Ascending aorta (tissue), 2 donors: ENCODE measurements at places on chromosomes 5 and 9. TPM values are rescaled to one million over a fixed set of nuclear protein-coding genes. Genes with fewer than 3 reads are reported as not detected.

GRCh38 chr9:92384375-92384774 is 20.0 kb downstream of the OGN start:
- DNase-seq = no peak
- peak overlapping the region; percentile 83 for H3K27ac ChIP-seq
- H3K36me3 ChIP-seq = peaks cover 9% of the 10 kb centered on the region
- no peak overlapping the region for H3K4me3 ChIP-seq

The ADRB2 gene
- total RNA-seq = 11.2 TPM

GRCh38 chr5:50647726-50648125 is 18.7 kb upstream of the PARP8 start:
- no peaks in the 10 kb centered on the region for H3K4me1 ChIP-seq
- no peak overlapping the region for H3K4me3 ChIP-seq
- H3K27me3 ChIP-seq = no peaks in the 10 kb centered on the region

GRCh38 chr9:36074870-36075532 is 38.3 kb downstream of the RECK start:
- DNase-seq = peak; percentile 26
- H3K27me3 ChIP-seq = no peaks in the 10 kb centered on the region
- no peak overlapping the region for H3K4me3 ChIP-seq
- H3K27ac ChIP-seq = no peak overlapping the region
- peaks cover 4% of the 10 kb centered on the region for H3K4me1 ChIP-seq

DNA sequence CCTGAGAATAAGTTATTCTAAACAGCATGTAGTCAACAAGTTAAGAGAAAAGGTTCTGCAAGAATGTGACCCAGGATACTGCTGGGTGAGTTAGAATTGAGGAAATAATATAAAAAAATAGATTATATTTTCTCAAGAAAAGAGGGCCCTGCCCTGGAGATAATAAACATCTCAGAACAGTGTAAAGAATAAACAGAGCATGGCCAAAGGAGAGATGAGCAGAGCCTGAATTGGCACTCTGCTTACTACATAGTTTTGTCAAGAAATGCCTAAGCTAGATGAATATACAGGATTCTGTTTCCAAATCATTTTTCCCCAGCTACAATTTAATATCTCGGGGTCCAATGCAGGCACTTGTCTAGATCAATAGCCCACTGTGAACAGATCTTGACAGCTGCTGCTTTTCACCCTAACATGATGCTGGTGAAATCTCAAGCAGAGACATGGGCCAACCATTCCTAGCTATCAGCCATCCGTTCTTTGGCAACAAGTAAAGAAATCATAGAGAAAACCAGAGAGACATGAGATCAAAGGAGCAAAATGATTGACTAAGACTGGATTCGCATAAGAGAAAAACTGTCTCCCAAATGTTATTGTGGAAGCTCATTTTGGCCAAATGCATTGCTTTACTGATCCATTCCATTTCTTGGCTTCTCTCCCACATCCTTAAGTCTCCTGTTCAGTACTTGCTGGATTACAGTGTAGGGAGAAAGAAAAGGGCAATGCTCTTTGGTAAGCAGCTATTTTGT is 173.2 kb downstream of the PRELID2 start:
- H3K36me3 ChIP-seq = no peaks in the 10 kb centered on the region
- DNase-seq = no peak
- no peak overlapping the region for H3K4me3 ChIP-seq
- H3K4me1 ChIP-seq = no peaks in the 10 kb centered on the region

DNA sequence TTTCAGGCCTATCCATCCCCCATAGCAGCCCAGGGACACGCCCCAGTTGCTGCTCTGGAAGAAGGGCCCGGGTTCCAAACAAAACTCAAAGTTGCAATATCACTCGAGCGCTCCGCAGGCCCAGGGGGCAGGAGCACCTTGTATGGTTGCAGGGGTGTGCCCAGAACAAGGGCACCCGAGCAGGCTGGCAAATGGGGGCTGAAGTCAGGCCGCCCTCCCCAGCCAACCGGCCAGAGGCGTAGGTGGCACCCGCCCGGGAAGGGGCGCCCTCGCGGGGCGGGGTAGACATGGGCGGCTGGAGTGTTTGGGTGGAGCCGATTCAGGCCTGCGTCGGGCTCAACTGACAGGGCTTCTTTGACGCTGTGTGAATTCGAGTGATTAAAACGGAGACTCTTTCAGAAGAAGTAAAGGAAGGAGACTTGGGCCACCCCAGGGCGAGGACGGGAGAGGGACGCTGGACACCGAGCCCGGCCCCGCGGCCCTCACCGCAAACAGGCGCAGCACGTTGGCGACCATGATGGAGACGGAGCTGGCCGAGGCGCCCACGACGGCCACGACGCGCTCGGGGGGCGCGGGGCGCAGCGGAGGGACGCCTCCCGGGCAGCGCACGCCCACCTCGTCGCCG is 1.1 kb downstream of the GRM6 start:
- H3K36me3 ChIP-seq = no peaks in the 10 kb centered on the region
- no peak overlapping the region for H3K27ac ChIP-seq
- DNase-seq = no peak
- no peaks in the 10 kb centered on the region for H3K4me1 ChIP-seq
- H3K4me3 ChIP-seq = no peak overlapping the region
- H3K27me3 ChIP-seq = no peaks in the 10 kb centered on the region

DNA sequence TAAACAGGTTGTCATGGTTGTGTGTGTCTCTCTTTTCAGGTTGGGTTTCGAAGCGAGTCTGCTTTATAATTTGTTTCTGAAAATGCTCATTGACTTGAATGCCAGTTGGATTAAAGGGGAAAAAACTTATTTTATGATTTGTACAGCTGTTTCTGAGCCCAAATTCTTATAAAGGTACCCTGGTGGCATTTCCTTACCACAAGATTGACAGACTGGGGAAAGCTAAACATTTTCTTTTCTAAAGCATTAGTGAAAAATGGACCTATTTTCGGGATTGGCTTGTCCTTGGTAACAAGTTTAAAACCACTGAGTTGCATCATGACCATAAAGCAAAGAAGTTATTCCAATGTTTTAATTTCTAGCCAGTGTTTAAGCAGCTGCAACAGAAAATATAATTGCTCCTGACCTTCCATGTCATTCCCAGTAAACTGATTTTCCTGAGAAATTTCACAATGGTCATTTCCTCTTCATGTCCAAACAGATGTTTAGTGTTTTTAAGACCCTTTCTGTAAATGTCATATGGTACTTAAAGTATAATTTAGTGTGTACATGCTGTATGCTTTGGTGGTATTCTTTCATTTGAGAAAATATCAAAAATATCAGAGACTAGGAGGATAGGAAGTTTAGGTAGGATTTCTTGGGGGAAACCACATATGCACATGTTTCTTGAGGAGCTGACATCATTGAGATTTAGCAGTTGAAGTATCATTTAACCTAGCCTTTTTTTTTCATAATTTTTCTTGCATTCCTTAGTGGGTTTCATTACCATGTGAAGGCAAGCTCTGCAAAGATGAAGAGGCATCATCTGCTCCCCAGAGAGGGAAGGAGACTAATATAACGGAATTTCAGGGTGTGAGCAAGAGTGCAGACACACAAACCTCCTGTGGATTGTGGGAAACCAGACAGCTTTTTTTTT is 667.1 kb upstream of the RGMB start:
- H3K4me1 ChIP-seq = no peaks in the 10 kb centered on the region
- no peak overlapping the region for H3K4me3 ChIP-seq
- H3K27me3 ChIP-seq = no peaks in the 10 kb centered on the region
- no peak overlapping the region for H3K27ac ChIP-seq

DNA sequence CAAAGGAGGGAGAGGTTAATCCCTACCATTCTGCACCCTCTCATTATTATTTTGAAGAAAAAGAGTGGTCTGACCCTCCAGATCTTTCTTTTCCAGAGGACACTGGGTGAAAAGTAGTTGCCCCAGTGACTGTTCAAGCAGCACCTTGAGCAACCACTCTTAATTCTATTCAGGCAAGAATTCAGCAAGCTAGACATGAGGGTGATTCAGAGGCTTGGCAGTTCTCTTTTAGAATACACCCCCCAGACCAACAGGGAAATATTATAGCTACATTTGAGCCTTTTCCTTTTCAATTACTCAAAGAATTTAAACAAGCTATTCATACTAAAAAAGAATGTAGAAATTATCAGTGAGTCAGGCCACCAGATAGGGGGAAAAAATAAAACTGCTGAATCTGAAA is 178.3 kb downstream of the MRPS30 start:
- H3K4me1 ChIP-seq = no peaks in the 10 kb centered on the region
- no peak overlapping the region for H3K27ac ChIP-seq
- no peak for DNase-seq
- no peak overlapping the region for H3K4me3 ChIP-seq
- no peaks in the 10 kb centered on the region for H3K27me3 ChIP-seq
